ENCODE measurements at places on chromosomes 5 and 9.

- DNase-seq, result no peak
Observed at GRCh38 chr5:73129143-73129542, 8.8 kb downstream of the TMEM171 start.

DNA sequence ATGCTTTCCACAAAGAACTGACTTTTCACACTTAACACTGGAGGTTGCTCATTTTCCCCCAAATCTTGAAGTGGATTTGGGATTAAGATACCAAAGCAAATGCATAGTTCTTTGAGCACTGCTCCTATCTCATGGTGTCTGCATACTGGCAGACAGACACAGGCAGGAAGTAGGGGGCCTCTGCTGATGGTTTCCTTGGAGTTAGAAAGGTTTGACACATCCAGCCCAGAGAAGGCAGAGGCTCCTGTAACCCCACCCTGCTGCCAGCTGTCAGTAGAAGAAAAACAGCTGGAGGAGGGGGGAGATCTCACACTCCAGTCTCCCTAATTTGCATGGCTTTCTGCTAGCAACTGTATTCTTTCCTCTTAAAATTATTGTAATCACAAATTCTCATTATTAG, 44.1 kb downstream of the APTX start:
- no peak for DNase-seq

GRCh38 chr9:94108584-94108983, 24.3 kb downstream of the PTPDC1 start:
- no peak for DNase-seq

DNA sequence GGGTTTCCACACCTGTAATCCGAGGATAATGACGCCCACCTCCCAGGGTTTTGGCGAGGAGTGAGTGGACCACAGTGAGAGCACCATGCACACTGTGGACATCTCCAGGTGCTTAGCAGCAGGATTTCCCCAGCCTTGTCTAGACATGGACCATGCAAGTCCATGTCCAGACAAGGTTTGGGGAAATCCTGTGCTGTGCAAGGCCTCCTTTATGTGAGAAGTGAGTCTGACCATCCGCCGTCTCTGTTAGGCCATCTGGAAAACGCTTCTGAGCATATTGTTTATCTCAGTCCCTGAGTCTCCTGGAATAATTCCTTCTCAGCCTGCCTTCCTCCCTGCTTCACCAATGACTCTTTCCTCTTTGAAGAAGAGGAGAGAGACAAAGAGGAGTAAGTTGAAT, 26.2 kb upstream of the TNFAIP8 start:
- DNase-seq, result no peak

- DNase-seq, result no peak
Observed at GRCh38 chr9:114187827-114188226, 32.5 kb downstream of the COL27A1 start.

- DNase-seq, result no peak
Observed at GRCh38 chr9:108854641-108855528, 901 bp downstream of the ACTL7B start.

DNA sequence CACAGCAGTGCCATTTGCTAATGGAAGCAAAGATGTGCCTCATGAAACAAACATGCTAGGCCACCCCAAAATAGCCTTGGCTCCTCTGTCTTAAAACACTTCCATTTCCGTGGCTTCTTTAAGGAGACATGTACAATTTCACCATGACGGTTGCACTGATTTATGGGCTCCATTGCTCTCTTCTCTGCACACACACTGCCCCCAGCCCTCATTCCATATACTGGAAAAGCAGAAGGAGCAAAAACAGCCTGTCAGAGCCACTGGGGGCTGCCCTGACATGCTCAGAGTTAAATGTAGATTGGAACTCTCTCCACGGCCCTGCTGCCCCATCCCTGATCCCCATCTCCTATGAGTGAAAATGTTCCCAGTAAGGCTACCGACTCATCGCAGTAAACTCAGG, 114.8 kb downstream of the ROR2 start:
- no peak for DNase-seq

DNA sequence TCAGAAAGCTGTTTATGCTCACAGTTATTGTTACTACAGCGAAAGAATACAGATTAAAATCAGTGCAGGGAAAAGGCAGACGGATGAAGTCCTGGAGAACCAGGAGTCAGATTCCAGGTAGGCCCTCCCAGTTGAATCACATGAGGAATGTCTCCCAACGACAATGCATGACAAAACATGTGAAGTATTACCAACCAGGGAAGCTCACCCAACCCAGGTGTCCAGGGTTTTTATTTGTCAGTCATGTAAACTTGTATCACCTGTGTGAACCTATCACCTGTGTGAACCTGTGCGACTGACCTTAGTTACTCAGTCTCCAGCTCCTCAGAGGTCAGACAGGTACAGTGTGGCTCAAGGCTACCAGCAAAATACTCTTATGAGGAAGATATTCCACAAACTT, 63.9 kb downstream of the KIAA1958 start:
- no peak for DNase-seq

GRCh38 chr5:169808118-169808581, 171.1 kb downstream of the DOCK2 start:
- DNase-seq, result no peak

GRCh38 chr5:14628346-14628745, 36.2 kb upstream of the OTULIN start:
- DNase-seq, result no peak

DNA sequence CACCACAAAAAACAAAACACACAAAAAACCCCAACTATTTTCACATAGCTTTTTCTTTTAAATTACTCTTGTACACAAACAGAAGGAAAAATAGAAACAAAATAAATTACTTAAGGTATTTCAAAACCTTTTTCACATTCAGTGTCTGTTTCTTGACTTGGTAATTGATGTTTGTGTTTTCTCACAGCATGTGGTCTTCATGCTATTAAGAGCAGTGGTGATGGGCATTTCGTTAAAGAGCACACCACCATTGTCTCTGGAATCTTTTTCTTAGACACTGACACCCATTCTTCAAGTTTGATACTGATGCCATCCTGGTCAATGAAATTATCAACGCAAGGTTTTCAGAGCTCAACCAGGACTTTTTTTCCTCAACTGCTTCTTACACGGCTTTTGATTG, 63.8 kb downstream of the SLC28A3 start:
- no peak for DNase-seq

DNA sequence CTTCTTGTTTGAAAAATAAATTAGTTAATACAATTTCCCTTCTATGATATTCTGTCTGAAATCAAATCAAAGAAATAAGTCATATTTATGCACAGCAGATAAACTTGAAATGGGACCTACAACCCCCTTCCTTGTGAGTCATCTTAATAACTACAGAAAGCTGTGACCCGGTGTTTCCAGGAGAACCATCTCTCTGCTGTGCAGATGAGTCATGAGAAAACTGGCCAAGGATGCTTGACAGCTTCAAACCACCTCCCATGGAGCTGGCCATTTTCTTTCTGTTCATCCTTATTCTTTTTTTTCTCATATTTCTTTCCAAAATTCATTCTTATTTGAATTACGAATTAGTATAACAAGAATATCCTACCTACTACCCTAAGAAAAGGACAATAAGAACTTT, 43.4 kb upstream of the NR4A3 start:
- DNase-seq, result no peak

GRCh38 chr5:170353961-170354360, 35.2 kb downstream of the KCNMB1 start:
- DNase-seq, result no peak

- DNase-seq, result no peak
Observed at GRCh38 chr5:172834415-172835289, 601 bp downstream of the ERGIC1 start.

DNA sequence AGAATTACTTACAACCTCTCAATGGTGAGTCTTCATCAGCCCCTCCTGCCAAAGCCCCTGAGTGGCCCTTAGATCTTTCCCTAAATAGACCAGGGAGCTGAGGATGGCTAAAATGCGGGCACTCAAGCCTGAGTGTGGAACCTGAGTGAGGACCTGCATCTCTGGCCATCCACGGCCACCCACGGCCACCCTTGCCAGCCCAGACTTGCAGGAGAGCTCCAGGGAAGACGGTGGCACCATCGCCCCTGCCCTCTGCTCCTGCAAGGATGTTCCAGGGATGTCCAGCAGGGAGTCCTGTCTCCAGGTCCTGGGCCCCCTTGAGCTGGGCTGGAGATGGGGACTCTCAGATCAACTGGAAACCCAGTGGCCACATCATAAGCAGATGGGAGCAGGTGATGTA, 68.2 kb upstream of the OLFM1 start:
- DNase-seq, result no peak

DNA sequence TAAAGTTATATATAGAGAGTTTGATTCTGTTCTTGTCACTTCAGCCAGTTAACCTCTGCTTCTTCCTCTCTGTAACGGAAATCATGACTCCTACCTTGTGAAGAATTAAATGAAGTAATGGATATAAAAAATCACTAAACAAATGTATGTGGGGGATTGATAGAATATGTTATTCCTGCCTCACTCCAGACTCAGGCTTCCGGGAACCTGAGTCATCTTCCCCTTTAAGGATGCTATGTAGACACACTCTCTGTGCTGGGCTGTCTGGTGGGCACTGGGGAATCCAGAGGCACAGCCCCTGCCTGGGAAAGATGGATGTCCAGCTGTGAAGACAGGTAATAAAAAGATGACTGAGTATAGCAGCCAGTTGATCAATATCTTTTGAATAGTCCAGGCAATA, 77.4 kb downstream of the ZNF618 start:
- no peak for DNase-seq

DNA sequence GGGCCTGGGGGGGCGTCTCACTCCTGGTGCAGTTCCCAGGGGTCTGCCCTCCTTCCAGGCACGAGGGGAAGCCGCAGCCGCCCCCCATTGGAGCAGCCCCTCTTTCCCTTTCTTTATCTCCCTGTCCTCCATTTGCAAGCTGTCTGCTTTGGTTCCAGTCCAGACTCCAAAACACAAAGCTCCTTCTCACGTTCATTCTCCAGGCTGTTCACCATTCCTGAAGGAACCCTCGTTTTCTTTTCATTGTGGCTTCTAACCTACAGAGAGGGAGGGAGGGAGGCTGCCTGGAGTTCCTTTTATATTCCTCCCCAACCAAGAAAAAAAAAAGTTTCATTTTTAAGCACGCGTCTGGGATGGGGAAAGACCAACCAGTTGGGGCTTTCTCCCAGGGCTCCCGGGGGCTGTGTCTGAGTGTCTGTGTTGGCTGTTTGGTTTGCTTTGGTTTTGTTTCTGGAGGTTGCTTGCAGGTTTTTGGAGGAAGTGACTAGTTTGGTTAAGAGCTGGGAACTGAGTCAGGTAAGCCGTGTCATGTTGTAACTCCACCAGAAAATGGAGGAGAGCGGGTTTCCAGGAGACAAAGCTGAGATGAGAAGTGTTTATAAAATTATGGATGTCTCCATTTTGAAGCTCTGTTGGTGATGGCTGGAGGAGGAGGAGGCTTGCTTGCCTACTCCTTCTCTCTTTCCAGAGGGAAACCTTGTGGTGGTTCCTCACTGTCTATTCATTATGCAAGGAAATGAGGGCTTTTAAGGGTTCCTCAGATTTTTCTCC, 1.6 kb downstream of the ZNF462 start:
- no peak for DNase-seq

GRCh38 chr5:96788112-96788749, 19.5 kb downstream of the ERAP1 start:
- no peak for DNase-seq

DNA sequence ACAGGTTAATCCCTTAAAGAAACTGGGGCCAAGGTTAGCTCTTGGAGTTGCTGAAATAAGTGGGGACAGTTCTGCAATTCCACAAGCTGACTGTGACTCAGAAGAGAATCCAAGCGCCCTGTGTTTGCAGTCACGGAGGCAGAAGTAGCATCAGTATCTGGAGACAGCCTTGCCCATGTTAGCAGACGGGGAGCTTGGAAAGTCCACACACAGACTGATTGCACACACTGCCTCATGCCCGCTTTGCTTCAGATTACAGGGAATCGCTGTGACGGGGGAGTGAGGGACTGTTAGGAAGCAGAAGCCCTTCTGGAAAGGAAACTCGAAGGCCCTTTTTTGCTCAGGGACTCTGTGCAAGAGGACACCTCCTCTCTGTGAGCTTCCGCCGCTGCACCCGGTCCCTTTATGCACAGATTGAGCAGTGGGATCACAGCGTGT, 30.9 kb upstream of the PPP1R26 start:
- DNase-seq, result no peak

- DNase-seq, result no peak
Observed at GRCh38 chr5:96151891-96152290, 190.2 kb upstream of the ELL2 start.

GRCh38 chr5:79774171-79774854, 84.7 kb downstream of the CMYA5 start:
- no peak for DNase-seq

GRCh38 chr9:116267021-116267420, 113.4 kb downstream of the PAPPA start:
- no peak for DNase-seq

GRCh38 chr5:3827624-3828023, 232.0 kb downstream of the IRX1 start:
- DNase-seq, result no peak

- DNase-seq, result no peak
Observed at GRCh38 chr5:84685121-84685894, 300.6 kb upstream of the EDIL3 start.

- no peak for DNase-seq
Observed at GRCh38 chr5:119212676-119213075, 141.8 kb downstream of the DMXL1 start.

All from omental fat pad (tissue), 4 donors.